ENCODE measurements at places on chromosomes 12 and 14. TPM values are rescaled to one million over a fixed set of nuclear protein-coding genes. Genes with fewer than 3 reads are reported as not detected.

GRCh38 chr14:98924046-98924445 lies 348.0 kb downstream of the BCL11B start:
- H3K27ac ChIP-seq, result no peak overlapping the region
- no peaks in the 10 kb centered on the region for H3K36me3 ChIP-seq
- no peak for DNase-seq

DNA sequence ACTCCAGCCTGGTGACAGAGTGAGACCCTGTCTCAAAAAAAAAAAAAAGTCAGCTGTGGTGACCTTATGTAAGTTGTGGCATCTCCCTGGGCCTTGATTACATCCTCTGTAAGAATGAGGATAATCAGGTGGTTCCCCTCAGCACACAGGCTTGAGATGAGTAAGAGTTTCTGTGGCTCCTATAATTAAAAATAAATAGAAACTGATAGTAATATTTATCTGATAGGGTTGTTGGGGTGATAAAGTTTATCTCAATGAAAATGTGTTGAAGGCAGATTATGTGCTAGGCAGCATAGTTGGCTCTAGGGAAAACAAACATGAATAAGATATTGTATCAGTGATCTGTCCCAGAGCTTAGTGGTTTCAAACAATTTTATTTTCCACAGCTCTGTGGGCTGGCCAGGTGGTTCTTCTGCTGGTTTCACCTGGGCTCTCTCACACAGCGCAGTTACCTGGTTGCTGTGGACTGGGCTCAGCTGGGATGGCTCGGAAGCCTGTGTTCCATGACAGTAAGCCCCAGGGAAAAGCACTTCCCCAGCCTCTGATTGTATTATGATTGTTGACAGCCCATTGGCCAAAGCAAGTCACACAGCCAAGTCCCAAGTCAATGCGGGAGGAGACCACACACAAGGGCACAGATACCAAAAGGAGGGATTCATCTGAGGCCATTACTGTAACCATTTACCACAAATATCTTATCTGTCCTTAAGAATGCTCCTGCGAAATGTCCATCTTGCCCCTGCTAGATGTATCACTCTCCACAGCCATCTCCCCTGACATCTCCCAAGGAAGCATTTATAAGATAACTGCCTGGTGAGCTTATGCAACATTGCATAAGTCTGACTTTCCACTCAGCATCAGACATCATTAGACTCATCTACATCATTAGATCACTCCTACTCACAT lies 151.7 kb downstream of the NUAK1 start:
- no peaks in the 10 kb centered on the region for H3K4me1 ChIP-seq
- H3K36me3 ChIP-seq, result no peaks in the 10 kb centered on the region
- no peak overlapping the region for H3K27ac ChIP-seq
- DNase-seq, result no peak
- H3K4me3 ChIP-seq, result no peak overlapping the region
- H3K27me3 ChIP-seq, result no peaks in the 10 kb centered on the region

GRCh38 chr12:81727391-81727790 lies 31.8 kb downstream of the PPFIA2 start:
- H3K27me3 ChIP-seq, result no peaks in the 10 kb centered on the region
- no peak overlapping the region for H3K4me3 ChIP-seq
- H3K36me3 ChIP-seq, result no peaks in the 10 kb centered on the region
- DNase-seq, result no peak

TMEM119 gene
- 13.2 TPM for total RNA-seq
